GM23248 (cell line): ENCODE measurements at places on chromosomes 1 and 21. TPM values are rescaled to one million over a fixed set of nuclear protein-coding genes. Genes with fewer than 3 reads are reported as not detected.

The VANGL2 gene
- total RNA-seq: not detected in 2 replicates

The GBP4 gene
- not detected in 2 replicates for total RNA-seq

The MSH4 gene
- not detected in 2 replicates for total RNA-seq

The ITLN2 gene
- not detected in 2 replicates for total RNA-seq

The OR2G6 gene
- not detected in 2 replicates for total RNA-seq

The C1orf116 gene
- not detected in 2 replicates for total RNA-seq

The NPR1 gene
- total RNA-seq: 0.25 TPM in 1 of 2 replicates, not detected in the other
